Epithelial cell of proximal tubule (primary cell): ENCODE measurements at places on chromosomes 12 and 14. TPM values are rescaled to one million over a fixed set of nuclear protein-coding genes. Genes with fewer than 3 reads are reported as not detected.

- no peak for DNase-seq
Measured at GRCh38 chr12:49546481-49546880, 7.7 kb downstream of the KCNH3 start.

DNA sequence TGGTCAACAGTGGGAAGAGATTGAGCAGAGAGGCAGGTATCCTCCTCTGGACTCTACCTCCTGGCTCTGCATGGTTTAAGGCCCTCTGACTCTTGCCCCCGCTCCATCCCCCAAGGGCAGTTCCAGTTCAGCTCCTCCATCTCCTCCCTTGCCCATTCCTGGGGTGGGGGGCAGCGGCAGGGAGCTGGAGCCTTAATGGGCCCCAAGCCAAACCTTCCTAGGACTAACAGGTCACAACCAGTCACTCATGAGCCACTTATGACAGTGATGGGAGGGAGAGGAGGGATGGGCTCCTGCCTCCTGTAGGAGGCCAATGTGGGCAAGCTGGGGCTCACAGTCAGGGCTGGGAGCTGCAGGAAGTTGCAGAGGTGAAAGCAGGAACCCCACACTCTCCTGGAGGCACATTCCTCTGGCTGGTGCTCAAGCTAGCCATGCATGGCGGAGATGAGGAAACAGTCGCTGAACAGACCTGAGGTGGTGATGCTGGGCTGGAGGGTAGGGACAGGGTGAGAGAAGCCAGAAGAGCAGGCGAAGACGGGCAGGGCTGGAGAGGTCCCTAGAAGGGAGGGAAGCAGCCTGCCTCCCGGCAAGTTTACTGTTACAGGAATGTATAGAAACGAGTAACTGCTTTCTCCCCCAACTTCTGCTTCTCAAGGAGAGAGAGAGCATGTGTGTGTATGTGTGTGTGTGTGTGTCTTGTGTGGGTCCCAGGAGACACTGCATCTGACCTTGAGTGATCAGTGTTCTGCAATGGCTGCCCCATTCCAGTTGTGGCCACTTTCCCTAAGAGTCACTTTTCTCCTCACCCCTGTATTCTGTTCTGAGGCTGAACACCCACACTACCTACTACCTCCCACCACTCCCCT lies 5.0 kb upstream of the RAPGEF3 start:
- peak; percentile 92 for DNase-seq

BICDL1 gene
- 4.6 and 7.0 TPM in 2 replicates for total RNA-seq

DNA sequence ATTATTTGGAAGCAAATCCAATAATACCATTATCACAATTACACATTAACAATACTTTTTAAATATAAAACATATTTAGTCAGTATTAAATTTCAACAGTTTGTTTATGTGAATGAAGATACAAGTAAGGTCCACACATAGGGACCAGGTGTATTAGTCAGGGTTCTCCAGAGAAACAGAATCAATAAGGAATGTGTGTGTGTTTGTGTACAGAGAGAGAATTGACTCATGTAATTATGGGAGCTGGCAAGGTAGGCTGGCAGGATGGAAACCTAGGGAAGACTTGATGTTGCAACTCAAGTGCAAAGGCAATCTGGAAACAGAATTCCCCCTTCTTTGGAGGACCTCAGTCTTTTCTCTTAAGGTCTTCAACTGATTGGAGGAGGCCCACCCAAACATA lies 123.2 kb upstream of the OTX2 start:
- DNase-seq = no peak

AICDA gene
- total RNA-seq = not detected in 2 replicates
